ENCODE measurements at places on chromosomes 2 and 18.

DNA sequence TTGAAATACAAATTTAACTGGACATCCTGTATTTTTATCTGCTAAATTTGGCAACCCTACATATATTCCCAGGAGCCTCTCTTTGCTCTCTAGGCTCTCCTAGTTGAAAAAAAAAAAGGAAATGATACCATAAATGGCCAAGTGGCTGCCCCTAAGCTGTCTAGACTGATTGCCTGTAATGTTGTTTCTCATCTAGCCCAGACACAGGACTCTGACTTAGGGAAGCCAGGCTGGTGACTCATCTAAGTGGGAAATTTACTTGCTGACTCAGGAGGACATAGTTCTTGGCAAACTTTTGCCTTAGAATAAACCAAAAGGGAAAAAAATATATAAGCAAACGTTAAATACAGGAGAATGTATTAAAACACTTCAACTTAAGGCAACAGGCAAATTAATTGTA, 14.6 kb upstream of the ITGAV start:
- DNase-seq = peak; percentile 7

DNA sequence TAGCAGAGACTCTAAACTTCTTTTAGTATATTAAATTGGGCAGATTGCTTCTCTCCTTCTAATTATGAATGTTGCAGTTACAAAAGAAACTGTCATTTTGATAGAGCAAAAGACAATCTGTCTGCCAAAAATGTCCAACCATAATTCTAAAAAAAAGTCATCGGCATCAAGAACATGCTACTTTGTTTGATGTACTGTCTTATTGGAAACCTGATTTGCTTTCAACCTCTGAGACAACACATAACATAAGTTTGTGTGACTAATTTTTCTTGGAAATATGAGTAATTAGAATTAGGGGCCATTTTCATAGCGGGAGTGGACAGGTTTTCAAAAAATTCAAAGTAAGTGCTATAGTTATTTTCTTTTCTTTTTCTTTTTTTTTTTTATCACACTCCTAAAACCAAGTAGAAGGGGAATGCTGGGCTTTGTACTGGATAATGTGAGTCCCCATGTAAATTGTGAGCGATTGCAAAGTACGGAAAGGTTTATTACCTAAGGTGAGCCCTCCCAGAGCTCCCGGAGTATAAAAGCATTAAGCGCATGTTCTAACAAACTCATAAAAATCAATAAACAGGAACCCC, 59.1 kb downstream of the ZEB2 start:
- no peak for DNase-seq

DNA sequence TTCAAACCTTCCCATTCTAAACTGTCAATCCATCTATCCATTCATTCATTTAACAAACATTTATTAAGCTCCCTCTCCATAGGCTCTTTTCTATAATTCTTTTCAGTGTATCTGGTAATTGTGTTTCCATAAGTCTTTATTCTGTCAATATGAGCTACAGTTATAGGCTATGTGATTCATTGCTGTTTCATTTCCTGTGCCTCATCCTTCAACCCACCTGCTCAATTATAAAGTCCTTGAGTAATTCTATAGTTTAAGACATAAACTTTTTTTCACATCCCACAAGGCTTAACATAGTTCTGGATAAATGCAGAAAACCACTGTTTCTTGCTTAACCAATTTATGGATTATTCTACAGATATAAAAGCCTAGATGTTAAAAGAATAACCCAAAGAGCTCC, 84.2 kb upstream of the PIK3C3 start:
- no peak for DNase-seq

GRCh38 chr2:205025580-205026240, 480.4 kb downstream of the PARD3B start:
- DNase-seq = no peak

DNA sequence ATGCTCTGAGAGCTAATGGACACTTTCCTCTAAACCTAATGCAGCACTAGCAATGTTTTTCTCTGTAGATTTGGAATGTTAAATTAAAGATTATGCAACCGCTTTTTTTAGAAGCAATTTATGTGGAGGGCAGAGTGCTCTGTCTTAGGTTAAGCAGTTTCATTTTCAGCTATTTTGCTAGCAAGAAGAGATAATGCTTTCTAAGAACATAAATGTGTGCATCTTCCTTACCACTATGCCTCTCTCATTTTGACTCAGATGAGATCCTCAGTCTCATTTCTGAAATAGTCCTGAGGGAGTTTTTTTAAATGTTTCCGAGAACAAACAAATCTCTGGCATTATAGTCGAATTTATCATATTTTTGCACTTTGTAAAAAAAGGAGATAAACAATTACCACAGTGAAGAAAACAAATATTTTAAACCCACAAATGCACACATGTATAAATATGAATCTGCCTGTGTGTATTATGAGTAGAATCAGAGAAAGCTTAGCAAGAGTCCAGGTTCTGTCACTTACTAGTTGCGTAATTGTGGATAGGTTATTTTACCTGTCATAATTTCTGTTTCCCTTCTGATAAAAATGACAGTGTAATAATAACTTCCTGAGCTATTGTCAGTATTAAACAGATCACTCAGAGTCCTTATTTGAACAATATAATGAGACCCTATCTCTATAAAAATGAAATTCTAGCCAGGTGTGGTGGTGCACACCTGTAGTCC, 207.7 kb upstream of the CRIM1 start:
- DNase-seq = no peak

DNA sequence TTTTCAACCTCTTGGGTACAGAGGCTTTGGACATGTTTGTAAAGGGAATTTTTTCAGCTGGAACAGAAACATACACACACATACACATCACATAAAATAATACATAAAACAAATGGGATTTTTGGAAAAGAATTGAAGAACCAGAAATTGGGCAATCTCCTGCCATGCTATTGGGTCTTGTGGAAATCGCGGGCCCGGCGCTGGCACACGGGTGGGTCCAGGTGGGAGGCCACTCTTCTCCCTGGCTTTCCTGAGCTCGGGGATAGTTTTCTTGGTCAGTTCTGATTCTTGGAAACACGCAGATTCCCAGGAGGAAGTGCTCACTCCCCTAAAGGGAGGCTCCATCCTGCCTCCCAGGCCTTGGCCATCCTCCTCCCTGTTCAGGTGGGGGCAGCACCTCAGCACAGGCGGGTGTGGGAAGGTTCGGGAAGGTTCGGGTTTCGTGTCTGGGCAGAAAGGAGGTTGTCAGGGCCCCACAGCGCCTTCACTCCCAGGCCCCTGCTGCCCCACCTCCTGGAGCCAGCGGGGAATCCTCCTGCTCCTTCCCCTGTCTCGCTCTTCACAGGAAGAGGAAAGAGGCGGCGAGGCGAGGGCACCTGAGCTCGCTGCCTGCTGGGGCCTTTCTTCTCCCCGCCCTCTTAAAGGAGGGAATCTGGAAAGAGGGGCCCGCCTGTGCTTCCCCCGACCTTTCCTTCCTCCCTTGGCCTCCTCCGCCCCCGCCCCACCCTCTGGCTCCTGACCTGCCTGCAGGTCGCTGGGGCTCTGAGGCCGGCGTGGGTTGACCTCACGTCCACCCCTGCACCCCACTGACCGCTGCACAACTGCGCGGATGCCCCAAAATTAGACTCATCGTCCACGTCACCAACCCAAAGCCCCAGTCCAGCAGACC, 97.8 kb upstream of the PXDN start:
- DNase-seq = no peak

DNA sequence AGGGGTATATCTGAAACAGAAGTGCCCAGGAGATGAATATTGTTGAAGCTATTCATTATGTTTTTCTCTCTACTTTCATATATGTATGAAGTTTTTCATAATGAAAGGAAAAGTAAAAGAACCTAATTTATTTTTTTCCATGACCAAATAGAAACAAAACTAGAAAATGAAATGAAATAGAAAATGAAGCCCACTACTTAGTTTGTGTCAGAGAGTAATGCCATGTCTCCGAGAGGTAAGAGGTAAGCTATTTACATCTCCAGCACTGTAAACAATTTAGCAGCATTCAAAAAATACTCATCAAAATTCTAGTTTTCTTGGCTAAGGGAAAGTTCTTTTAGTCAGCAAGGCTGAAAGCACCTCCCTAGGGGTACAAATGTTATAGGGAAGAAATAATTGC, 238.6 kb downstream of the PTH2R start:
- DNase-seq = no peak

DNA sequence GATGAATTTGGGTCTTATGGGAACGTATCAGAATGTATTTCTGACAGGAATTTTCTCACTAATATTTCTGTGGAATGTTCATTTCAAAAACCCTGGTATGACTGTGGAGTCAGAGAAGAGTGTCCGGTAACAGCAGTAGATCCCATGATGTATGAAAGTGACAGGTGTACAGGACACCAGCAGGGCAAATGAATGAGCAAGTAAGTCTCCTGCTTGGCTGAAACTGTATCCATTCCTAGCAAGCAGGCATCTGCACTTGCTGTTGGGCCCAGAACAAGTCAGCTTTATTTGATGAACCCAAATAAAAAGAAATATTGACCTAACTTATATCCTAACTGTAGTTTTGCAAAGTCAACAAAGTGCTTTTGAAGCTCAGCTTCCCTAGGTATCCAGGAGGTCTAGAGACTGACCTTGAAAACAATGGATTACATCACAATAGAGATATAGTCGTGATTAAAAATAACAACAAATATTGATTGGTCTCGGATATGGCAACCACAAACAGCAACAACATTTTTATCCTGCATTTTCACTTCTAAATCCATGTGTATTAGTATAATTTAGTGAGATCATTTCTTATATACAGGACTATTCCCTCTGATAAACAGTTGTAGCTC, 37.6 kb downstream of the NXPH2 start:
- DNase-seq = no peak

- DNase-seq = no peak
These were observed 49.2 kb upstream of the RNF152 start for GRCh38 chr18:61941948-61942471.

GRCh38 chr2:24214880-24215279, 40.0 kb downstream of the FAM228A start:
- peak; percentile 48 for DNase-seq

DNA sequence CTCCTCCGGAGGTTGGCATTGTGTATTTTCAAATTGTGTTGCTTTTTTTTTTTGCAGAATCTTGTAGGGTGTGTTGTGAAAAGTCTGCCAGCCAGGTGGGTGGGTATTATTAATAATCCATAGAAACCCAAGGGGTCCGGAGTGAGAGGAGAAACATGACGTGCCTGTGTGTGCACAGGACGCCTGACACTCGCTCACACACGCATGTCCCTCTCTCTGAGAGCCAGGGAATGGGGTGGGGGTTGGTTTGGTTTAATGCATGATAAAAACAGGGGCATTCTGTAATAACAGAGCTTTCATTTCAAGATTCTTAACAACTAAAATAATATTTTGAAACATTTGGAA, 224.8 kb downstream of the FAM210A start:
- DNase-seq = no peak

DNA sequence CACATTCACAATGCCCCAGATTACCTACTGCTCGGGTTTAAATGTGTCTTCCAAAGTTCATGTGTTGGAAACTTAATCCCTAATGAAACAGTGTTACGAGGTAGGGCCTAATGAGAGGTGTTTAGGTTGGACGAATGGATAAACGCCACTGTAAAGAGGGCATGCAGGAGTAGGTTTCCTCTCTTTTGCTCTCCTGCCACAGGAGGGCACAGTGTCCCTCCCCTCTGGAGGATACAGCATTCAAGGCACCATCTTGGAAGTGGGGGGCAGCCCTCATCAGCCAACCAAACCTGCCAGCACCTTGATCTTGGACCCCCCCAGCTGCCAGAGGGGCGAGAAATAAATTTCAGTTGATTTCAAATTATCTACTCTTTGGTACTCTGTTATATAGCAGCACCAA, 103.5 kb downstream of the TSHZ1 start:
- no peak for DNase-seq

GRCh38 chr18:76263046-76264005, 231.7 kb downstream of the ZNF516 start:
- no peak for DNase-seq

GRCh38 chr2:33326100-33326499, 150.3 kb upstream of the RASGRP3 start:
- no peak for DNase-seq

DNA sequence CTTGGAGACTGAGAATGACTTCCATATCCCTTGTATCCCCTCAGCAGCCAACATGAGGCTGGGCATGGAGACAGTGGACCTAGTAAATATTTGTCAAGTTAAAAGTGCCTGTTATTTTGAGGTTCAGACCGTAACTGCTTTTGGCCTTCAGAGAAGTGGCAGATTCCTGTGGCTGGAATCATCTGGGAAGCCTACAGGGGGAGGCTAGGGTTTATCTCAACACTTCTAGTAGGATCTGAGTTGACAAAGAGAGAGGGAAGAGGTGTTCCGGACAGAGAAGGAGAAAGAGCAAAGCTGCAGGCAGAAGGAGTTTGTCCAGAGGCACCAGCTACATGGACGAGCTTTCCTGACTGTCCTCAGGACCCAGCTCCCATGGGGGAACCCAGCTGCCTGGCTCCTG, 27.0 kb downstream of the SLC14A2 start:
- no peak for DNase-seq

DNA sequence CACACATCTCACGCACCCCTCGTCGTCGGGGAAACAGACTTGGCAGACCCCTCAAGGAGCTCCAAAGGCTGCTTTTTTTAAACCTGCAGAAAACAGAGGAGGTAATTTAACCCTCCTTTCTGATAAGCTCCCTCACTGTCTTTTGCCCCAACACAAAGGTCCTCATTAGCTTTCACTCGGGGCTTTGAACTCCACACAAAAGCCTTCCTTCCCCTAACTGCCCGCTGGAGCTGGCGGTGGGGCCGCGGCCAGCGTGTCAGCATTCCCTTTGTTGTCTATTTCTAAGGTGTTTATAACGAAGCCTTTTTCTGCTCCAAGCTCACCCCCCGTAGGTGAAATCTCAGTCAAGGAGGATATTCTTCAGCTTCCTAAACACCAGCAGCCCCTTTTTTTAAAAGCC, 43.5 kb upstream of the ID2 start:
- DNase-seq = no peak

- DNase-seq = no peak
These were observed 80.3 kb downstream of the OSBPL1A start for GRCh38 chr18:24317370-24317769.

DNA sequence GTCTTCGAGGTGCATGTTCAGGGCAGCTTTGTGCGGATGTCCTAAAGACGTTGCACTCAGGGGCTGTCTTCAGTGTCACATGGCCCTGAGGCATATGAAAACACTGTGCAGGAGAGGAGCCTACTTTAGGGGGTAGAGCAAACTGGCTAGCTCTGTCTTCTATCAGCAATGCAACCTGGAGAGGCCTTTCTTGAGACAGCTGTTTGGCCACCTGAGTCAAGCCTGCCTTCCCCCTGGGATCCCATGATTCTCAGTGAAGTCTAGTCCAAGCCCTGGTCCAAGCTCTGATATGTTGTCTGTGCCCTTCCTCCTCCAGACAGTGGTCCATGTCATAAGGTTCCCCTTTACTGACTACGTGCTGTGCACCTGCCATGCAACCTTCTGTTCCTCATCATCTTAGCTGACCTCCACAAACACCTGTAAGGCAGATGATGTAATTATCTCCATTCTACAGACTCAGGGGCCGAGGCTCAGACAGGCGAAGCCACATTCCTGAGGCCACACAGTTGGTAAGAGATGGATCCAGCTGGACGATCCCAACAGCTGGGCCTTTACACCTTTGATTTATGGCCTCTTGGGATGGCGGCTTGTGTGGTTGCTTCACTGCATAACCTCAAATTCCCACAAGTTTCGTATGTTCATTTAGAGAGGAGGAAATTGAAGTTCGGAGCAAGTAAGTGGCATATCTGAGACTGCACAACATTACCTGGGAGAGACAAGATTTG, 109.9 kb downstream of the COPS8 start:
- DNase-seq = no peak

- no peak for DNase-seq
These were observed 18.0 kb downstream of the CYP27A1 start for GRCh38 chr2:218799990-218800389.

- no peak for DNase-seq
These were observed 10.0 kb downstream of the KCNH7 start for GRCh38 chr2:162828545-162828944.
